ENCODE measurements at places on chromosomes 2 and 18.

- no peak for DNase-seq
These were observed 5.3 kb downstream of the MAP4K3 start for GRCh38 chr2:39431592-39432316.

- peak; percentile 38 for DNase-seq
These were observed 669 bp upstream of the PIKFYVE start for GRCh38 chr2:208265371-208265800.

GRCh38 chr2:170005702-170006101 lies 172.2 kb upstream of the MYO3B start:
- no peak for DNase-seq

- DNase-seq: no peak
These were observed 208.1 kb upstream of the RASGRP3 start for GRCh38 chr2:33268246-33268831.

DNA sequence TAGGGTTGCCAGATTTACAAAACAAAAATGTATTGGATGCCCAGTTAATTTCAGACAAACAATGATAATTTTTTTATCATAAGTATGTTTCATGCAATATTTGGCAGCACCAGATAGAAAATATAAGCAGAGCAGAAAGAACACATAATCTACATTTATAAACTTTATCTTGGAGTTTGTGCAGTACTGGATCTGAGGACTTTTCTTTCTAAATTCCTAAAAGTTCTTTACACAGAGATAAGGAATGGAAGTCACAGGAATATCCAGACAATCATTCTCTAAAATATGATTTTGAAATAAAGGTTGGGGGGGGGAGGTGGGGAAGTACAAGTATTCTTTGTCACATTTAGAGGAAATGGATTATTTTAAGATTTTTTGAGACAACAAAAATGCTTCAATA lies 28.8 kb upstream of the MC4R start:
- DNase-seq: no peak

GRCh38 chr2:195543063-195543462 lies 114.0 kb upstream of the SLC39A10 start:
- peak; percentile 59 for DNase-seq

DNA sequence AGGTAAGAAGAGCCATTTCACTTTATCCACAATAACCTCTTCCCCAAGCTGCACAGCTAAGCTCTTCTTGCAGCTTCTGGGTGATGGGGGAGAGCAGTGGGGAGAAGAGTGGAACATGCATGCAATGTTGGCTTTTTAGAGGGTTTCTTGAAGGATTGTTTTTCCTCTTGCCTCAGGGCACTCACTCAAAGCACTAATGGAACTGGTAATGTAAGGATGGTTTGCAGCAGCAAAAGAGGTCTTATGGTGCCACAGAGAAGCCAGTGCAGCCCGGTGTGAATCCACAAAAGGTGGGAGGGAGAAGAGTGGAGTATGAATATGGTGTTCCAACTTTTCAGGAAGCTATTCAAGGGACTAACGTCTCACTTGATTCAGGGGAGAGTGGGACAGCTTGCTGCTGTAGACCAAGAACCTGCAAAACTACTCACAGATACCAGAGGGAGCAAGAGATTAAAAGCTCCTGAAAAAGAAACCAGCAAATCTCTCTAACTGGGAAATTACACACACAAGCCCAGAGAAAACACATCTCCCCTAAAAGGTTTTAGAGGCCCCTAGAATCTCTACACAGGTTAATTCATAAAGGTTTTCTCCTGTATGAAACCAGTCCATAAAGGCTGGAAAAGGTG lies 116.4 kb downstream of the CHN1 start:
- no peak for DNase-seq

- no peak for DNase-seq
These were observed 355.9 kb downstream of the PIK3C3 start for GRCh38 chr18:42310956-42311355.

DNA sequence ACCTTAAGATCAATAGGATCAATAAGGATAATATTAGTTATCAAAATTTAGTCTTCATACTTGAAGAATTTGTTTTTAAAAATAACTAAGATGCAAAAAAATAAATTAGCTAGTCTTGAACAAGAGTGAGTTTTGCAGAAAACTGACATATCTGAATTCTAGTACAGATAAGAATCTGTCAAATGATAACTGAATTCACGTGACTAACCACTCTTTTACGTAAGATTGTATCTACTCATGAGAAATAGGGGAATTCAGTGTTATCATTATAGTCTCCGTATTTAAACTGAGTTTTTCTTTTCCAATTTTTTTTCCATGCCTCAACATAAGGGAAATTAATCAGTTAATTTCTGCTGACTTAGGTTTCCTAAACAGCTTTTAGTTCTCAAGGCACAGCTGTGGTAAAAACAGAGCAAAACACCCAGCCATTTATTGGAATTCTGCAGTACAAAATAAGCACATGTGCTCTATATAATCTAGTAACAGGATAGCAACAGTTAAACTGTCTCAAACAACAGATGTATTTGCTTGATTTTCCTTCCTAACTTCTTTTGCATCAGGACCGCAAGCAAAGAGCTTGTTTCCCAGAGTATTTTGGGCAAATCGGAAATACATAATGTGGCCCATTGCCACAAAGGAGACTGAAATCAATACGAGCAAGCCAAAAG lies 19.1 kb downstream of the SLC40A1 start:
- no peak for DNase-seq

DNA sequence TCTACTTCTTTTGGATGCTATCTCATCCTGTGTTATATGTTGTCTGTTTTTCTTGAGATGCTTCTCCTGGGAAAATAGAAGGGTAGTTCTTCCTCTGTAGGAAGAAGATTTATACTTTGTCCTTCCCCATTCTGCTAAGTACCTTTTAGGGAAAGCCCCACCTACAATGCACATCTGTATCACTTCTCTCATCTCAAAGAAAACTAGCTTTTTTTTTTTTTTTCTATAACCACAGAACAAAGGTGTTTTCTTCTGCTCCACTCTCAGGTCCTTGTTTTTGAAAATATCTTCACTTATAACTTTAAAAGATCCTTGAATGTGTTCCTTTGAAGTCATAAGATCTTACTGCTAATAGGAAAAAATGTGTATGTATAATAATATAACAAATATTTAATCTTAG lies 30.8 kb downstream of the CCDC150 start:
- no peak for DNase-seq

DNA sequence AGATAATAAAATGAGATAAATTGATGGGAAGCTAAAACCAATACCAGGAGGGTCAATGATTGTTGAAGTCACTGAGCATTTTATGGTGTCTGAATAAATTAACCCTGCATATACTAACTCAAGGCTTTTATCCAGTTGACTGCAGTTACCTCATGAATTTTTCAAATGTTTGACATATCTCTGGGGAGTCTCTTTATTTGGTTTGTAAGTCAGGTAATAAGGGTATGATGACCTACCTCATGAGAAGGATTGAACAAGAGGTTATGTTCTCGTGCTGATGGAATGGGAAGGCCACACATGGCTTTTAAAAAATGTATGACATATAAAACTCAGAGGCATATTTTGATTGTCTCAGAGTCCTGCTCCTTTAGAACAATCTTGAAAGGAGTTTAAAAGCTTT lies 237.6 kb downstream of the THSD7B start:
- no peak for DNase-seq

DNA sequence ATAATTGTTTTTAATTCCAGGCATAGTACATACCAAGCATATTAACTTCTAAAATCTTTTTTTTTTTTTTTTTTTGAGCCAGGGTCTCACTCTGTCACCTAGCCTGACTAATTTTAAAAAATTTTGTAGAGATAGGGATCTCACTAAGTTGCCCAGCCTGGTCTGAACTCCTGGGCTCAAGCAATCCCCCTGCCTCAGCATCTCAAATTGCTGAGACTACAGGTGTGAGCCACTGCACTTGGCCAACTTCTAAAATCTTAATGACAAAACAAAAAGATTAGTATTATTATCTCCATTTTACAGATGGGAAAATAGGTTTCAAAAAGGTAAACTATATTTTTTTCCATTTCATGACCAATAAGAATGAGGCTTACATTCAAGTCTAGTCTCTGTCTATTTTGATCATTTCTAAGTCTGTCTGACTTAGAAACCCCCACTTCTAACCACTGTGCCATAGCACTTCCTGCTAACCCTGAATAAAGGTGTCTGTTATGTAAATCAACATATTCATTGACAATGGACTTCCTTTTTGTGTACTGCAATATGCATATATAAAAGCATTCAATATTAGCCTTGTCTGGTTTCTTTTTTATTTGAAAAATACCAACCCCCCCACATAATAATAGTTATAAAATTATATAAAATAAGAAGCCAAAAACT lies 28.7 kb upstream of the ZEB2 start:
- peak; percentile 57 for DNase-seq

GRCh38 chr2:238642973-238643372 lies 204.9 kb upstream of the TWIST2 start:
- DNase-seq: no peak

- no peak for DNase-seq
These were observed 3.9 kb downstream of the ABCB11 start for GRCh38 chr2:169027234-169027633.

DNA sequence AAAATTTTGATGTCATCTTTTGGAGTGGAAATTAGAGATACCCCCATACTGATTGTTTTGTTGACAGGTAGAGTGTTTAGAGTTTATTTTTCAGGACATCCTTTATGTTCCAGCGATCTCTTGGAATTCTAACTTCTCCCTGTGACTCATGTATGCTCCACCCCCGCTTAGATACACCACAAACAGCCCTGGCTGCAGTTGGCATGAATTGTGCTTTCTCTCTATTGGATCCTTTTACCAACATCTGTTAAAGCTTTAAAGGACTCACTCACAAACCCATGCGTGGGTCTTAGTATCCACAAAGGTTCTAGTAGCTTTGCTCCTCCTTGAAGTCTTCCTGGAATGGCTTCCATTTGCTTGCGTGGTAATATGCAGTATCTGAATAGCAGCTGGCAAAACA lies 409.5 kb upstream of the POU3F3 start:
- DNase-seq: no peak

- DNase-seq: no peak
These were observed 223.1 kb upstream of the SP5 start for GRCh38 chr2:170492010-170492409.

DNA sequence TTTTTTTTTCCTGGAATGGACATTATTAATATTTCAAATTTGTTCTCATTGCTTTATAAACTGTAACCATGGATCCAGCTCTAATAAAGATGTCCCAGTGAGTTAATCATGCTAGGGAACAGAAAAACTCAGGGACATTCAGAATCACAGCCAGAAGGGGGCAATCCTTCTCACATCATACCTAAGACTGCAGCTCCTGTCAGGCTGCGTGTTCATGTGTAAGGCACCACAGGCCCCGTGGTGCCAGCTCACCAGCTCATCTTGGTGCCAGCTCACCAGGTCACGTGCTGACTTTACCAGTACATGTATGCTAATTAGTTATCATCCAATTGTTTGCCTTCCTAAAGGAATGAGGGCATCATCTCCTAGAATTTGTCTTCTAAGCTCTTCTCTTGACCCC lies 84.7 kb upstream of the NEDD4L start:
- DNase-seq: no peak

- no peak for DNase-seq
These were observed 190.3 kb upstream of the SLC8A1 start for GRCh38 chr2:40642237-40642636.

- DNase-seq: no peak
These were observed 276.1 kb upstream of the SIX2 start for GRCh38 chr2:45285311-45285710.

DNA sequence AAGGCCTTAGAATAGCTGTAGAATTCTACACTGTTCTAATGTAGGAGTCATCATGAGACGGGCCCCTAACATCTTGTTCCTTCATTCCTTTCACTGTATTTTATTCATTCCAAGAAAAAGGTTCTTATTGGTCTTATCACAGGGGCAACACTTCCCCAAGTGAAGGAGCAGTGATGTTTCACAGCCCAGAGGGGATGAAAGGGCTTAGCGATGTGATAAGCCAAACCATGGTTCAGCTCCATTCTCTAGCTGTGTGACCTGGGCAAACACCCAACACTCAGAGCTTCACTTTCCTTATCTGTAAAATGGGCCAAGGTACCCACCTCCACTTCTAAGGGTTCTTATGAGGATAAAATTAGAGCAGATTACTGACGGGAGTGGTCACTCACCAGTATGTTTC lies 25.4 kb upstream of the HS6ST1 start:
- no peak for DNase-seq

GRCh38 chr2:165348441-165348840 lies 109.2 kb downstream of the SCN2A start:
- no peak for DNase-seq

- no peak for DNase-seq
These were observed 19.2 kb downstream of the CTDP1 start for GRCh38 chr18:79698668-79699335.

GRCh38 chr18:49651033-49651432 lies 89.2 kb downstream of the LIPG start:
- no peak for DNase-seq

GRCh38 chr2:143899987-143900386 lies 619.9 kb downstream of the ZEB2 start:
- DNase-seq: no peak

- DNase-seq: no peak
These were observed 39.0 kb downstream of the IRS1 start for GRCh38 chr2:226760412-226761194.

DNA sequence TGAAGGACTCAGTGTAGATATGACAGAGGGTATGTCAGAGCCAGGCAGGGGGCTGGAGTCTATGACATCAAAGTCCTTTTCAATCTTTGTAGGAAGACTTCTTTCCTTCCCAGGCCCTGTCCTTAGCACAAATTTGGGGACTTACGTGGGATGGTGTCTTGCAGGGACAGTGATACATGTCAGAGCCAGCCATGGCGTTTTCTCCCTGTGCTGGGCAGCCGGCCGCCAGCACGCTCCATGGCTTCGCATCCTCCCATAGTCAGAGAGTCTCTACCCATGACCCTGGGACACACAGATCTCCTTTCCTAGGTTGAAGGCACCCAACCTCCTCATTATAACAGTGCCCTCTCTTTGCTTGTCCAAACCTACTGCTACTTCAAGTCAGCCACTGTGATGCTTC lies 156.9 kb upstream of the MYCN start:
- DNase-seq: no peak

- DNase-seq: no peak
These were observed 103.7 kb downstream of the APOB start for GRCh38 chr2:20939931-20940795.

DNA sequence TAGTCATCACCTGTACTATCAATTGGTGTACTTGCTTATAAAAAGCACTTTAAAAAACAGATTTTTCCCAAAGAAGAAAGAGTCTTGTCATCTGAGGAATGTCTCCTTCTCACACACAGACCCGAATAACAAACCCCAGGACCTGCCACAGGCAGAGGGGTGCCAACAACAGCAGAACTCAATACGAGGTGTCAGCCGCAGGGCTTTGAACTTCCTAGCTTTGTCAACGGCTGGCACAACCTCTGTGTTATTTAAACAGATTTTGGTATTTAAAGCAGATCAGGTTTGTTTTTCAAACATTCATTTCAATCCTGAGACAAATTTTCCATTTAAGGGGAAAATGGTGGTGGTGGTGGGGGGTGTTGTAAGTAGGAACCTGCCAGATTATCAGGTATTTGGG lies 138.4 kb upstream of the RIOK3 start:
- no peak for DNase-seq

DNA sequence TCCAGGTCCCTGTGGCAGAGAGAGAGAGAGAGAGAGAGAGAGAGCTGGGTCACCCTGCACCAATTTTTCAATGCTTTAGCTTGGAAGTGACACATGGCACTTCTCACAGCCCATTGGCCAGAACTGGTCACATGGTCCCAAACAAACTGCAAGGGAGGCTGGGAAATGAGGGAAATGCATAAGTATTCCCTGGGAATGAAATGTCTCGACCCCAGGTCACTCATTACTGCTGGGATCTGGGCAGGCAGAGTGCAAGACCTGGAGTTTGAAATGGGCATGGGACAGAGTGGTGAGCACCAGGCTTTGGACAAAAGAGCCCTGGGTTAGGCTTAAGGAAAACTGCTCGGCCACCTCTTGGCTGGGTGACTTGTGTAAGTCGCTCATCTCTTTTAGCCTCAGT lies 37.0 kb downstream of the SMAD7 start:
- no peak for DNase-seq

Data from CD4-positive, alpha-beta T cell treated with Interleukin-4 for 4 hours (primary cell).